AG08396 (cell line): ENCODE measurements at places on chromosomes 12 and 14.
A peak's percentile ranks its signal among the peaks of the same experiment; 100 is the strongest.

DNA sequence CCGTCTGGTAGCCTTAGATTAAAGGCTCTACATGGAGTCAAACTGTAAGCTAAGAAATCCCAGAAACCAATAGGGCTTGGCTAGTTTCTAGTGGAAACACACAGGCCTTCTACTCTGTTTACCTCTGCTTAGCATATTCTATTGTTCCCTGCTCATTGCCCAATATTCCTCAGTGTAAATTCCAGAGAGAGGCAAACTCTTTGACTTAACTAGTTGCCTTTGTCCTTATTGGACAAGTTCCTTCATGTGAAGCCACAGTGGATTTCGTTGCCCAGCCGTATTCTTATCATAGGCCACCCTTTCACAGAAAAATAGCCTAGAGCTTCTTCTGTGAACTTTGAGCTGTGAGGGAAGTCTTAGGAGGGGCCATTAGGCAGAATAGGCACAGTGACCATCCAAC, 186.1 kb downstream of the PLCZ1 start:
- no peak for DNase-seq

GRCh38 chr12:125079648-125080645, 14.7 kb downstream of the AACS start:
- no peak for DNase-seq

- no peak for DNase-seq
These were observed 168.9 kb upstream of the RASSF8 start for GRCh38 chr12:25789541-25789944.

- DNase-seq: no peak
These were observed 176.3 kb upstream of the DIO2 start for GRCh38 chr14:80387563-80387981.

DNA sequence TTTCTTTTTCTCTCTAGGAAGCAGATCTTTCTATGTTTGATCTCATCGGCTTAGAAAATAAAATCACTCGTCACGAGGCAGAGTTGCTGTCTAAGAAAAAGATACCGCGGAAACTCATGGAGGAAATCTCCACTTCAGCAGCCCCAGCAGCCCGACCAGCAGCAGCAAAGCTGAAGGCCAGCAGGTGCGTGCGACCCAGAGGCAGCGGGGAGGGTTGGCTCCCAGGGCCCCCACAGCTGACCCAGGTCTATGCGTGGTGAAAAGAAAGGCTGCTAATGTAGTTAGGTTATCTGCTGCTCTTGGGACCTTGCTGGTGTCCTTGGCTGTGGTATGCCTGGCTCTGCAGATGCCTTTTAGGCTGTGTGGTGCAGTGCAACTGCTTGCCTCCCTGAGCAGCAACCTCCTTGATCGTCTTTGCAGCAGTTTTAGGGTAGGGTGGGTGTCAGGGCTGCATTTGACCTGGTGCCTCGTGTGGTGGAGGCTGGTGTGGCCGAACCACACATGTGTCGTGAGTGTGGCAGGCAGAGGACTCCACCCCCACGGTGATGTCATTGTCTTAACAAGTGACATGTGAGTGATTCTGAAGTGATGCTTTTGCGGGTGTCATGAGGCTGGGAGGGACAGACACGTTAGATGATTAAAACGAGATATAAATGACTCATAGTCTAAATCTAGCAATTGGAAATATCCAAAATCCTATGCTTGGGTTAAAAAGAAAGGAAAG, 68.6 kb downstream of the EP400 start:
- peak; percentile 57 for DNase-seq

DNA sequence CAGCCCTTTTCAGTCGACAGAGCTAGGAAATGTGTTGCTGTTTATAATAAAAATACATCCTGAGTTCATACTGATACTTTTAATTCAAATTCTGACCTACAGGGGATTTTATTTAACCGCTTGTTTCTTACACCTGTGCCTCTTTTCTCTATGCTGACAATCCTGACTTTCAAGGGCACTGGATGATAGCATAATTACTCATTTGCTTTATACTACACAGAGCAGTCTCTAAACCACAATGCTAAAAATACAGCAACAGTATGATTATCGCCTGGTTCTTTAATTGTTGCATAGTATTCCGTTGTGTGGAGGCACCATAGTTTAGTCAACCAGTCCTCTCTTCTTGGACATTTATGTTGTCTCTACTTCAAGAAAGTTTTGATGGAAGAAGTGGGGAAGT, 372.9 kb downstream of the DPF3 start:
- no peak for DNase-seq

DNA sequence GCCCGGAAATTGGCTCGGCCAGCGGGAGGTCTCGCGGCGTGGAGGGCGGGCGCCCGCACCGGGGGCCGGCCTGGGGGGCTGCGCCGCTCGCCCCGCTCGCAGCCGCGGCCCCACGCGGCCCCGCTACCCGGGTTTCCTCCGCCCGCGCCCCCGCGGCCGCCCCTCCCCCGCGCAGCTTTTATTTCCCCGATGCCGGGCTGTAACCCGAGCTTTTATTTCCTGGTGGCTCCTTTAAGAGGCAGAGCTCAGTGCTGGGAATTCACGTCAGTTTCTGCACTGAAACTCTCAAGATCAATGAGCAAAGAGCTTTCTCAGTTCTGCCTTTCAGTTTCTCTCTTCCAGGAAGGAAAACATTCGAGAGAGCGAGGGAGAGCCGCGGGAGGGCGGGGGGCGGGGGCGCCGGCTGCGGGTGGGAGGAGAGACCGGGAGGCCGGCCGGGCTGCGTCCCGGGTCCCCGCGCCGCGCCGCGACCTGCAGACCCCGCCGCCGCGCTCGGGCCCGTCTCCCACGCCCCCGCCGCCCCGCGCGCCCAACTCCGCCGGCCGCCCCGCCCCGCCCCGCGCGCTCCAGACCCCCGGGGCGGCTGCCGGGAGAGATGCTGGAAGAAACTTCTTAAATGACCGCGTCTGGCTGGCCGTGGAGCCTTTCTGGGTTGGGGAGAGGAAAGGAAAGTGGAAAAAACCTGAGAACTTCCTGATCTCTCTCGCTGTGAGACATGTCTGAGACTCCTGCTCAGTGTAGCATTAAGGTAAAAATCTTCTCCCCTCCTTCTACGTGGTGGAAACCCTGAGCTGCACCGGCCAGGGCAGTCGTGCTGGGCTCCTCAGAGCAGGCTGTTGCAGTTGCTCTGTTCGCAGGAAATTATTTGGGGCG, at the start of gene ETV6:
TSS of gene ETV6 (plus strand) at position 262 of the 873 bp plus-strand sequence. CDS start at position 716, 454 bp downstream.
- peak; percentile 88 for DNase-seq

DNA sequence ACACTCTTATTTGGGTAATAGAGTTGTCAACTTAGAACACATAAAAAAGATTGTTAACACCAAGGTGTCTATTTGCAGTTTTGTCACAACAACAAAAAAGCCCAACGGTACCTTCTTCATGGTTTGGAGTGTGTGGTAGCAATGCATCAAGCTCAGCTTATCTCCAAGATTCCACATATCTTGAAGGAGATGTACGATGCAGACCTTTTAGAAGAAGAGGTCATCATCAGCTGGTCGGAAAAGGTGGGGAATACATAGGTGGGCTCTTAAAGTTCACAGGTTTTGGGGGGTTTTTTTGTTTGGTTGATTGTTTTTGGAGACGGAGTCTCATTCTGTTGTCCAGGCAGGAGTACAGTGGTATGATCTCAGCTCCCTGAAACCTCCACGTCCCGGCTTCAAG, 5.5 kb downstream of the EIF5 start:
- no peak for DNase-seq

DNA sequence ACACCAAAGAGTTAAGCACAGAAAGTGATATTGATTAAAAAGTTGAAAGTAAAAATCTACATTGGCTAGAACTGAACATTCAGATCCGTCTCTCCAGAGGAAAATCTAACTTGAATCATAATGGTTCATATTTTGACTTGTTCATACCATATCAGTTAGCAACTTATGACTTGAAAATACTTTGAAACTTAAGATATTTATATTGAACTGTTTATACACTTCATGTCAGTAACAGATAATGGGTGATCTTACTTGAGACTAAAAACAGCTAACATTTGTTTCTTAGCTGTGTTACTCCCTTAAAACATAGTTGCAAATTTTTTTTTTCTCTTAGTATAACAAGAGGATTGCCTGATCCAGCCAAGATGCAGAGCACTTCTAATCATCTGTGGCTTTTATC, 3.6 kb downstream of the TBK1 start:
- DNase-seq: no peak

GRCh38 chr12:131542351-131542750, 168.5 kb upstream of the SFSWAP start:
- DNase-seq: no peak

- no peak for DNase-seq
These were observed 37.8 kb upstream of the DDHD1 start for GRCh38 chr14:53190938-53191337.

DNA sequence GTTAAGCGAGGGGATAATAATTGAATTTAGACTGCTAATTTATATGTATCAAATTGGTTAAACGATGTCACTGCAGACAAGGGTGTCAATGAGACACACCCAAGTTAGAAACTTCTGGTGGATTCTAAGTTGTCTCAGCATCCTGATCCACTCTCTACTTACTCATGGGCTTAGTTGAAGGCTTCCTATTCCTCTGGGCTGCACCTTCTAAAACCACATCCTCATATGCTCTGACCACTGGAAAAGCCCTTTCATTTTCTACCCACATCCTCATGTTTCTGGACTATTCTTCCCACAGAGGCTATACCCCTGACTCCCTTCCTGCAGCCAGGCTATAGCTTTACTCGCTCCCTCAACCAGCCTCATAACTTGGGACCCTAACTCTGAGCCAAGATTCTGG, 493.8 kb downstream of the VRK1 start:
- no peak for DNase-seq

DNA sequence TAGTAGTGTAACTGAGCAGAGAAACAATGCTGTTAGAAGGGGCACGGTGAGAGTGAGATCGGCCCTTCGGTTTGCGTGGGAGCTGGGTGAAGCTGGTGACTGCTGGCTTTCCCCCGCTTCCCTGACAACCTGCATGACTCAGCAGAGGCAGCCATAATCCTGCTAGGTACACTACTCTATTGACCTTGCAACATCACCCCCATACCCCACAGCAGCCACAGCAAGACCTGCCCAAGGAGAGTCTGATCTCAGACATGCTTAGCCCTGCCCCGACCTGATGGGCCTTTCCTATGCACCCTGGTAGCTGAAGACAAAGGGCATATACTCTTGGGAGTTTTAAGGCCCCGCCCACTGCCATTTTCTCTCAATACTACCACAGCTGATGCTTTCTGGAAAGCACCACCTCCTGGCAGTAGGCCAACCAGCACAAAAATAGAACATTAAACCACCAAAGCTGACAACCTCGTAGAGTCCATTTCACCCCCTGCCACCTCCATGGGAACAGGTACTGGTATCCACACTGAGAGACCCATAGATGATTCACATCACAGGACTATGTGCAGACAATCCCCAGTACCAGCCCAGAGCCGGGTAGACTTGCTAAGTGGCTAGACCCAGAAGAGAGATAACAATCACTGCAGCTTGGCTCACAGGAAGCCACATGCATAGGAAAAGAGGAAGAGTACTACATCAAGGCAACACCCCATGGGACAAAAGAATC, 75.9 kb upstream of the RGS6 start:
- no peak for DNase-seq

GRCh38 chr14:93893661-93894261, 33.4 kb upstream of the FAM181A start:
- no peak for DNase-seq

DNA sequence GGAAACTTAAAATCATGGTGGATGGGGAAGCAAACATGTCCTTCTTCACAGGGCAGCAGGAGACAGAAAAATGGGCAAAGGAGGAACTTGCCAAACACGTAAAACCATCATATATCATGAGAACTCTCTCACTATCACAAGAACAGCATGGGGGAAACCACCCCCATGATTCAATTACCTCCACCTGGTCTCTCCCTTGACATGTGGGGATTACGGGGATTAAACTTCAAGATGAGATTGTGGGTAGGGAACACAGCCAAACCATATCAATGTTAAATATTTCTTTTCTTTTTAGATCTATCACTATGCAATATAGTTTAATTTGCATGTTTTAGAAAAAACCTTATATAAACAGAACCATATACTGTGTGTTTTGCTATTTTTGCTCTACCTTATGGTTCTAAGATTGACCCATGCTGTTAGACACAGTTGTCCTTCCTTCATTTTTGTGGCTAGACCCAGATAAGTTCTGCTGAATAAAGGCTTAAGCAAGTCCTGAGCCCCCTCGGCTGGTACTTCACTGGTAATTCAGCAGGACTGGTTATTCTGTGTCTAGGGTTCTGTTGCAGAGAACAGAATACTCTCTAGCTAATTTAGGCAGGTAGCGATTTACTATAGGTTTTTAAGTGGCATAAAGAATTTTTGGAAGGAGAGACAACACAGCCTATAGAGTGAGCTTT, 253.7 kb upstream of the HMGA2 start:
- DNase-seq: no peak

GRCh38 chr14:63981569-63981968, 128.8 kb downstream of the SYNE2 start:
- DNase-seq: no peak

- no peak for DNase-seq
These were observed 14.3 kb downstream of the MCRS1 start for GRCh38 chr12:49553512-49554088.

DNA sequence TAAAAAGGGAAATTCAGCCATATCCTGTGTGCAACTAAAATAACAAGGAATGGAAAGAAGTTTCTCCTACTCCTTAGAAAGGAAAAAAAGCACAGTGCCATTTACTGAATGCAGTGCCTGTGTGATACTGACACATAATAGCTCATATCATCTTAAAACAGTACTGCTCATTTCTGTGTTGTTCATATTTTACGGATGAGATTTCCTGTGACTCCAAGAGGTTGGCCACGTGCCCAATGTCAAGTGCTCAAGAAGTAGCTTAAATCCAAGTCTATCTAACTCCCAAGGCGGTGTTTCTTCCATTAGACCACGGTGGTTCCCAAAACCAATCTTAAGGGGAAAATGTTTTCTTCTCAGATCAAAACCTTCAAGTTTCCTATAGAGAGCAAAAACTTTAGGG, 20.0 kb downstream of the MAP3K9 start:
- DNase-seq: peak; percentile 40

DNA sequence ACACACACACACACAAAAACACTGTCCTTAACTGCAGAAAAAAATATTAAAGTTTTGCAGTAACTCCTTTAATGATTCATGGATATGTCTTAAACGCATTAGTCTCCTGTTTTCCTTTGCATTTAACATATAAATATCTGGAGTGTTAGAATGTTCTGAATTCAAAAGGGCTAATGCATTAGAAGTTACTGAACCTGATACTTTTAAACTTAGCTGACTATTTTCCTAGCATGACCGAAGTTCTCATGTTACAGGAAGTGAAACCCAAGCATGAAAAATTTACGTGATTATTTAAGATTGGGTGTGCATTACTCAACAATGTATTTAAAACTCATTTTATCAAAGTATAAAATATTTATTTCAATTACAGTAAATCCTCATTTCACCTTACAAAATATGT, 791.2 kb downstream of the FLRT2 start:
- no peak for DNase-seq

GRCh38 chr14:105884808-105885281, 358.5 kb downstream of the TMEM121 start:
- DNase-seq: no peak

- DNase-seq: no peak
These were observed 14.0 kb downstream of the CCDC62 start for GRCh38 chr12:122788387-122788786.
